ENCODE measurements at places on chromosomes 6 and 20.
A peak's percentile ranks its signal among the peaks of the same experiment; 100 is the strongest.

DNA sequence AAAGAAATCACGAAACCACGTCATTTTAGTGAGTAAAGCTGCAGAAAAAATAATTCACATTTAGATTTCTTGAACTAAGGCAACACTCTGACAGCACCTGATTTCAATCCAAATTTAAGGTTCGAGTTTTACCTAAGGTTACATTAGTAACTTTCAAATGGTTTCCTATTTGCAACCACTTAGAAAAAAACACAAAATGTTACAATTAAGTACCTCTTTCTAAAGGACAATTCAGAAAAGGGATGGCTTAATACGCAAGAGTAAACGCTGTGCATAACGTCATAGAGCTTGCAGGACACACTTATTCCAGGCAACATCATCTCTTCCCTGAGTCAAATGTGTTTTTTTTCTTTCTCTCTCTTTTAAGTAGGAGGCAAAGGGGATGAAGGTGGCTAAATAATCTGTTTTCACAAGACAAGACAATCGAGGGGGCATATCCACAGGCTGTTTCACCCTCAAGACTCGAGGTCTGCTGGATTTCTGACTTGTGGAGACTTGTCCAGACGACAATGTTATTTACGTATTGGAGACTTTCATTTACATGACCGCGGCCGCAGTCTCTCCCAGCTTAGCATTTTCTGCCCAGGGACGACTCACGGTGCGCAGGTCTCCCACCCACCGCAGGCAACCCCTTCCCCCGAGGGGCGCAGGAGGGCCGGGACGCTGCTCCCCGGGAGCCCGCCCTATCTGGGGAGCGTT is 86.0 kb downstream of the SESN1 start:
- DNase-seq = peak; percentile 24

DNA sequence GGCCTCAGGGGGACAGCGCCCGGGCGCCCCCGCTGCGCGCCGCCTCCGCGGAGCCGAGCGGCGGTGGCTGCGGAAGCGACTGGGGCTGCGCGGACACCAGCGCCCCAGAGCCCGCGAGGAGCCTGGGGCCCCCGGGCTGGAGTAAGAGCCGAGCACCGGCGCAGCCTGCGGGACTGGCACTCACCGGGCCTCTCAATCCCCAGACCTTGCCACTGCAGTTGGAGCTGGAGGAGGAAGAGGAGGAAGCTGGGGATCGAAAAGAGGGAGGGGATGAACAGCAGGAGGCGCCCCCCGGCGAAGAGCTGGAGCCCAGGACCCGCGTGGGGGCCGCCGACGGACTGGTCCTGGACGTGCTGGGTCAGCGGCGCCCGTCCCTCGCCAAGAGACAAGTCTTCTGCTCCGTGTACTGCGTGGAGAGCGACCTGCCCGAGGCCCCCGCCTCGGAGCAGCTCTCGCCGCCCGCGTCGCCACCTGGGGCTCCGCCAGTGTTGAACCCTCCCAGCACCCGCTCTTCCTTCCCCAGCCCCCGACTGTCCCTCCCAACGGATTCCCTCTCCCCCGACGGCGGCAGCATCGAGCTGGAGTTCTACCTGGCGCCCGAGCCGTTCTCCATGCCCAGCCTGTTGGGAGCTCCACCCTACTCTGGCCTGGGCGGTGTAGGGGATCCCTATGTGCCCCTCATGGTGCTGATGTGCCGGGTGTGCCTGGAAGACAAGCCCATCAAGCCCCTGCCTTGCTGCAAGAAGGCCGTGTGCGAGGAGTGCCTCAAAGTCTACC is 590 bp downstream of the RNF217 start:
- DNase-seq = no peak

GRCh38 chr6:121794630-121795029 is 359.2 kb downstream of the GJA1 start:
- no peak for DNase-seq

GRCh38 chr20:38551056-38551626 is 29.9 kb upstream of the ADIG start:
- no peak for DNase-seq

DNA sequence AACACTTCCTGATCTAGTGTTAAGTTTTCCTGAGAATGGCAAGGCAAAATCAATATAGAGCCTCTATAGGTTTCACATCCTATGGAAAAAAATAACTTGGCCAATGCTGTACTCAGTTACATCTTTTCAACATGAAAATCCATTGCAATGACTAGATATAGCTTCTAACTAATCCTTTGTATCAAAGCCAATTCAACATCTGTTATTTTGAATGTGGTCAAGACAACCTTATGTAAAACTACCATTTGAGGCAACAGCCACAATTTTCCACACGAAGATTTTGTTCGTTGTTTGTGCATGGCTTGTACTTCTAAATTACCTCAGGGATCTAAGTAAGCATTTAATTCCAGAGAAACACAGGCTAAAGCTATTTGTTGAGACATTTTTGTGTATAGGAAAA is 637.8 kb upstream of the EYS start:
- DNase-seq = no peak

- peak; percentile 69 for DNase-seq
These were observed 193.4 kb upstream of the PRDM1 start for GRCh38 chr6:105892577-105893262.

- DNase-seq = no peak
These were observed 1.3 kb downstream of the RRAGD start for GRCh38 chr6:89410788-89411144.

GRCh38 chr20:3714092-3714491 is 1.7 kb upstream of the SIGLEC1 start:
- DNase-seq = no peak

DNA sequence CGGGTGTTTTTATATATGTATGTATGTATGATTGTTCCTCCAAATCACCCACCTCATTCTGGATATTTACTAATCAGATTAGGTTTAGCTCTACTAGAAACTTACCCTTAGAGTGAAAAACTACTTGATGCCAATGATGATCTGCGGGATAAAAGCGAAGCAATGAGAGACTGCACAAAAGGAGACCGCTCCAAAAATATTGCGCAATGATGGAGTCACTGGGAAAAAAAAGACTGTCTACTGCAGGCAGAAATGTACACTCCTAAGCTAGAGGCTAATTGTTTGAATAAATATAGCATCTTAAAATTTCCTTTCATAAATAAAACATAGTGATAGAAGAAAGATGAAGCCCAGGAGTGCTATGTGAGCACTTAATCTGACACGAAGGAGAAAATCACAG is 7.3 kb downstream of the RAB32 start:
- DNase-seq = no peak

DNA sequence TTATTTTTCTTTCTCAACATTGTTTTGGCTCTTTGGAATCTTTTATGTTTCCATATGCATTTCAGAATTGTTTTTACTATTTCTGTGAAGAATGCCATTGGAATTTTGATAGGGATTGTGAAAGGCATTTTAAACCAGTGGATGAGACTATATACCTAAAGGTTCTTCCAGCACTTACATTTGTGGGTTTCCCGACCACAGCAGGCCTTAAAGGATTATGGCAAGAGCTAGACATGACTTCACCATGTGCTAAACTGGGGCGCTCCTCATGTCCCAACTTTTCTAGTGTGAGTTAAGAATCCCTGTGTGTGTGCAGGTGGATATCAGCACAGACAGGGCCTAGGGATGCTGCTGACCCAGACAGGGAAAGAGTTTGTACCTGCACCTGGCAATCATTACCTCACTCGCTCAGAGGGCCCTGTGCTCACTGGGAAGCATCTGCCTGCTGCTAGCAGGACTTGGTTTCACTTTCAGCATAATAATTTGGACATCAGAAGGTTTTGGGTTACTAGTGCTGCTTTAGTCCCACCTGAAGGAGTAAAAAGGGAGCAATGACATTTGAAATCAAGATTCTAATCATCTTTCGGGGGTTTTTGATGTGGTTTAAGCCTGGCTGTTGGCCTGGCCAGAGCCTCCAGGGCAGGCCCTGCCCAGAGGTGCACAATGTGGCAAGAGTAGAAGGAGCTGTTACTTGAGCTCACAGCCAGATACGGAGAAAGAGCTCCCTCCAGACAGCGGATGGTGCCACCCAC is 137.1 kb downstream of the CDC5L start:
- DNase-seq = no peak

- DNase-seq = no peak
These were observed 1.4 kb downstream of the RREB1 start for GRCh38 chr6:7108964-7109836.

DNA sequence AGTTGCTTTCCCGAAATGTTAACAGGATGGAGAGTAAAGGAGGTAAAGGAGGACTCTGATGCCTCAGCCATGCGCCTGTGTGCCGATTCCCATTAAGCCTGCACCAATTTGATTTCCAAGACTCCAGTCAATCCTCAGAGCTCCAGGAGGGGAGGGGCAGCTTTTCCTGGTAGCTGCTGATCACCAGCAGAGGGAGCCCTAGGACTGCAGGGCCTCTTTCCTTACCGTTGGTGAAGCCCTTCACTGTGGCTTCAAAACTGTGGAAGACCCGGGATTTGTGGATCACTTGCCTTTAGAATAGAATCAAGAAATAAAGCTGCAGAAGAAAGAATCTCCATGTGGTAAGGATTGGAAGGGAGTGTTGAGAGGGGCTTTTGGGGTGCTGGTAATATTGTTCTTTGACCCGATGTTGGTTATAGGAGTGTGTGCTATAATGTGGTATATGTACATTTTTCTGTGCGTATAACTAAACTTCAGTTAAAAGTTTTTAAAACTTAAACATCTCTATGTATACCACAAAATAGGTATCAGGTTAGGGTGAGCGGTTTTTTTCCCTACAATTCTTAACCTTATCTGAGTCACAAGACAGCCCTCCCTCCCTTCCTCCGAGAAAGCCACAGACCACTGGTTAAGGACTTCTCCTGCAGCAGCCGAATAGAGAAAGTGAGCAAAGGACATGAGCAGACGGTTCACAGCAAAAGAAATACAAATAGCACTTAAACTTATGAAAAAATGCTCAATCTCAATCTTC is 6.9 kb upstream of the OSER1 start:
- DNase-seq = no peak

DNA sequence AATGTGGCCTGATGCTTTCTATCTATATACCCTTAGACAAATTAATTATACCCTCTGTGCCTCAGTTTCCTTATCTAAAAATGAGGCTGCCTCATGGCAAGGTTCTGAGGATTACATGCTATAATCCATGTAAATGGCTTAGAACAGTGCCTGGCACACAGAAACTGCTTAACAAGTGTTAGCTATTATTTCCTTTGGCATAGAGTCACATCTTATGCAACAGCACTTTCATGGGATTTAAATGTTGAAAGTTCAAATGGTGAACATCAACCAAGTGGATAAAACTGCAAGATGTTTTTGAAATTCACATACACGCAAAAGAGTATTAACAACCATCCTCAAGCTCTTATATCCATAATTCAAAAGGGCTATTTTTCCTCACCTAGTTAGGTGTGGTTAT is 202.8 kb upstream of the JAG1 start:
- DNase-seq = no peak

- no peak for DNase-seq
These were observed 162.7 kb downstream of the SOBP start for GRCh38 chr6:107652526-107653182.

GRCh38 chr6:134182528-134182927 is 130.1 kb upstream of the SLC2A12 start:
- no peak for DNase-seq

GRCh38 chr6:24357336-24358218 is at the start of gene DCDC2:
Gene DCDC2 (minus strand): TSS chr6:24358059. CDS start chr6:24357750, 309 bp downstream.
- DNase-seq = no peak

DNA sequence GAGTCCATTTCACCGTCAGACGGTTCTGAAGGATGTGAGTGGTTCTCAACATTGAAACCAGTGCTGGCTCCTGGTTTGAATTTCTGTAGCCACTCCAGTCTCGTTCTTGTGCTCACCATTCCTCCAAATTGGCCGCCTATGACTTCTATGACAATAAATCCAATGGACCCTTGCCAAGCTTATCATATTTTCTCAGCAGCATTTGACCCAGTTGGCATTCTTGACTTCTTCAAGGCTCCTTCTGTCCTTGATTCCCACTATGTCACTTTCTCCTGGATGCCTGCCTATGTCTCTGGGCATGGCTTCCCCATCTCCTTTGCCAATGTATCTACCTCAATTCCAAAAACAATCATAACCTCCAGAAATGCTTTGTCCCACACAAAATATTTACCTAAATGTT is 756.0 kb upstream of the NRSN1 start:
- DNase-seq = no peak

DNA sequence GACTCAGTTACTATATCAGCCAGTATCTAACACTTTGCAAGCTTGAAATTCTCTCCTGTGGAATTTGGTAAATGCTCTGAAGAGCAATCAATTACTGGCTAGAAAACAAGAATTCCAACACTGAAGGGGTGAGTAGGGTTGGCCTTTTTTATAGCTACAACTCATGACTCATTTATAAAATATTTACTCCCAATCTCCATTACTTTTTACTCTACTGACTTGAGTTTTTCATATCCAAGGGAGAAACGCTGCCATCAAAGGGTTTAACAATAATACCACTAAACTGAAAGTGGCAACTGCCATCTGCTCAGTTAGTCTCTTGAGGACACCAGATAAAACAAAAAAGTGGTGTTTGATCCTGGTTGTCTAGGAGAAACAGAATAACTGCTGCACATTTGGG is 203.1 kb downstream of the UBE3D start:
- DNase-seq = no peak

- DNase-seq = no peak
These were observed 104.8 kb upstream of the BTN3A2 start for GRCh38 chr6:26260110-26260637.

GRCh38 chr20:10719740-10720385 is 46.1 kb upstream of the JAG1 start:
- DNase-seq = no peak

DNA sequence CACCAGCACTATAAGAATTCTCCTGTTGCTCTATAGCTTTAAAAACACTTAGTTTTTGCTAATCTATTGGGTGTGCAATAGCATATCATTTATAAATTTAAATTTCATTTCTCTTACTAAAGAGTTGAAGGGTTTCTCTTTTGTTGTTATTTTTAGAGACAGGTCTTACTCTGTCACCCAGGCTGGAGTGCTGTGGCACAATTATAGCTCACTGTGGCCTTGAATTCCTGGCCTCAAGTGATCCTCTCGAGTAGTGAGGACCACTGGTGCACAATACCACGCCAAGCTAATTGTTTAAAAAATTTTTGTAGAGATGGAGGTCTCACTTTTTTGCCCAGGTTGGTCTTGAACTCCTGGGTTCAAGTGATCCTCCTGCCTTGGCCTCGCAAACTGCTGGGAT is 6.2 kb upstream of the WRNIP1 start:
- DNase-seq = no peak
